ENCODE measurements at places on chromosomes 11 and 22.

- peak; percentile 13 for DNase-seq
These were observed 76.5 kb downstream of the C11orf91 start for GRCh38 chr11:33624083-33624482.

DNA sequence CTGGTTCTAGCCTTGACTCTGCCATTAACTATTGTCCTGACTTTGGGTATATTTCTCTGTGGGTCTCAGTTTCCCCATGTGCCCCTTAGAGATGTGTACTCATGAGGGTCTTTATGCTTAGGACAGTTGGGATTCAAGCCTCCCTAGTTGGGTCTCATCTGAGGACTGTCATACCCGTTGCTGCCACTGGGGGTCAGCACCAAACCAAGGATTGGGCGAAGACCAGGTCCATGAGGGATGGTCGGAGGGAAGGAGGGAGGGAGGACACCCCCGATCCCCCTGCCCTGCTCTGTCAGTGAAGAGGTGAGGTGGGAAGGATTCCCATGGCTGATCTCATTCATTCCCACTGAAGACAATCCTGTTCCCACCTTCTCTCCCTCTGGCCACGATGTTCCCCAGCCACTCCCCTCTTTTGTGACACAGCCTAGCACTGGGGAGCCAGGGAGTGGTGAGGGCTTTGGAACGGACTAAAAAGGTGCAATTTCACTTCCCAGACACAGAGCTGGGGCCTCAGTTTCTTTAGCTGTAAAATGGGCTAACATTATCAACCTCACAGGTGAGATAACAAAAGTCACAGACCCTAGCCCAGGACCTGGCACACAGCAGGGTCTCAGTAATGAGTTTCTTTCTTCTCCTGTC lies 12.4 kb upstream of the KLHL35 start:
- peak; percentile 13 for DNase-seq

- DNase-seq = no peak
These were observed 46.7 kb upstream of the DRD2 start for GRCh38 chr11:113521737-113522517.

- DNase-seq = no peak
These were observed 25.9 kb upstream of the WNT7B start for GRCh38 chr22:46002757-46003270.

- no peak for DNase-seq
These were observed 941.7 kb downstream of the OPCML start for GRCh38 chr11:132590554-132590953.

- no peak for DNase-seq
These were observed 78.7 kb downstream of the HORMAD2 start for GRCh38 chr22:30158744-30159500.

GRCh38 chr11:67486481-67487195 lies 3.8 kb downstream of the AIP start:
- no peak for DNase-seq

- no peak for DNase-seq
These were observed 153.9 kb downstream of the NAV2 start for GRCh38 chr11:19866521-19866920.

DNA sequence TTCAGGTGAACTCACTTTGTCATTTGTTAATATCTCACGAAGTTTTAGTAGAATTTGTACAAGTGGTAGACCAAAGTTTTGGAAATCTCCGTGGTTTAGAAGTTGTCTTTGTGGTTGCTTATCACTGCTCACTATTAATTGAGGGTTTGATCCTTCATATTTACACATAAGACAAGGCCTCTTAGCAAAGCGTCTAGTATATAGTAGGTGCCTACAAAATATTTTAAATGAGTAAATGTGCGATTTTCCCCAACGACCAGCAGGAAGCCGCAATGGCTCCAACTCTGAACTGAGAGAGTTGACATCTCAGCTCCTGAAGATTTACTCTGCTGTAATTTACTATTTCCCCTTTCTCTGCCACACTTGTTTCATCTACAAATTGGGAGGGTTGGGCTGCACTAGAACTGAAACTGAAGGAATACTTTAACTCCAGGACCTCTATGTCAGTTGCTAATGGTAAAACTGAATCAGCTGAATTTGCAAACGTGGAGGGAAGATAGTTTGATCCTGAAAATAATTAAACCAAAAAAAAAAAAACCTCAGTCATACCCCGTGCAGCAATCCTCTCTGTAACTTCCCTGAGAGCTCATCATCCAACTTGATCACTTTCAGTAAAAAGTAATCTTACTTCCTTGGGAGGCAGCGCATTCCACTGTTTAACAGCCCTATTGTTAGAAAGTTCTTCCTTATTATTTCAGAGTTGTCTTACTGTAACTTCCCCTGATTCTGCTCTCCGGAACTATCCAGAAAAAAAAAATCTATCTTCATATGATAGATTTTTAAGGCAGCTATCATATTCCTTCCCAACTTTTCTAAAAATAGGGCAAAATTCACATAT lies 1.3 kb upstream of the SBF2 start:
- no peak for DNase-seq

DNA sequence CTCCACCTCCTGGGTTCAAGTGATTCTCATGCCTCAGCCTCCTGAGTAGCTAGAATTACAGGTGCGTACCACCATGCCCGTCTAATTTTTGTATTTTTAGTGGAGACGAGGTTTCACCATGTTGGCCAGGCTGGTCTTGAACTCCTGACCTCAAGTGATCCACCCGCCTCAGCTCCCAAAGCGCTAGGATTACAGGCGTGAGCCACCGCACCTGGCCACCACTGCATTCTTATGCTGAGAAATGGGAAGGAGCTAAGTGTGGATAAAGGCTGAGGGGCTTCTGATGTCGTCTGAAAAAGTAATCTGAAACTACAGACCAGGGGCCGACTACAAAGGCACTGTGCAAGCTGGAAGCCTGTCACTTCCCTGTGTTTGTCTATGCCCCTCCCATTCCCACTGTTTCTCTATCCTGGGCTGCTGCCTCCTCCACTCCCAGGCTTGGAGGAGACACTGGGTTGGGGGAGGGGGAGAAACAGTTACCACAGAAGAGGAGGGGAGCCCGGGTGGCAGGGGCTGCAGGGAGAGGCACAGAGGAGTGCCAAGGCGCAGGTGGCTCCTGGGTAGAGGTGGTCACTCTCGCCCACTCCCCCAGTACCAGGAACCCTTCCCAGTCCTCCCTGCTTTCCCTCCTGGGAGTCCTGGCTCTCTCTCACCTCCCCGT lies 2.9 kb upstream of the MTA2 start:
- no peak for DNase-seq

GRCh38 chr22:24271386-24271854 lies 789 bp downstream of the SPECC1L start:
- peak; percentile 1 for DNase-seq

DNA sequence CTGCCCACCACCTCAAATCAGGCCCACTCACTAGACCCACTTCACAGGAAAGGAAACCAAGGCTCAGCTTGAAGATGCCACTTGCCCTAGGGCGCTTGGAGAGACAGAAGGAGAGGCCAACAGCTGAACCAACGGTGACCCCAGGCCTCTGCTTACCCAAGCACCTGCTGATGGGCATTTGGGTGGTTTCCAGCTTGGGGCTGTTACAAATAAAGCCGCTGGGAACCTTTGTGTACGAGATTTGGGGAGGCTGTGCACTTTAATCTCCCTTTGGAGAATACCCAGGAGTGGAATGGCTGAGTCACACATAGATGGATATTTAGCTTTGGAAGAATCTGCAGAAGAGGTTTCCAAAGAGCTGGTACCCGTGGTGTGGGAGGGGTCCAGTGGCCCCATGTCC lies 50.9 kb upstream of the LINC01488 start:
- DNase-seq = no peak

- no peak for DNase-seq
These were observed 139.4 kb downstream of the TEAD1 start for GRCh38 chr11:12813371-12814225.

DNA sequence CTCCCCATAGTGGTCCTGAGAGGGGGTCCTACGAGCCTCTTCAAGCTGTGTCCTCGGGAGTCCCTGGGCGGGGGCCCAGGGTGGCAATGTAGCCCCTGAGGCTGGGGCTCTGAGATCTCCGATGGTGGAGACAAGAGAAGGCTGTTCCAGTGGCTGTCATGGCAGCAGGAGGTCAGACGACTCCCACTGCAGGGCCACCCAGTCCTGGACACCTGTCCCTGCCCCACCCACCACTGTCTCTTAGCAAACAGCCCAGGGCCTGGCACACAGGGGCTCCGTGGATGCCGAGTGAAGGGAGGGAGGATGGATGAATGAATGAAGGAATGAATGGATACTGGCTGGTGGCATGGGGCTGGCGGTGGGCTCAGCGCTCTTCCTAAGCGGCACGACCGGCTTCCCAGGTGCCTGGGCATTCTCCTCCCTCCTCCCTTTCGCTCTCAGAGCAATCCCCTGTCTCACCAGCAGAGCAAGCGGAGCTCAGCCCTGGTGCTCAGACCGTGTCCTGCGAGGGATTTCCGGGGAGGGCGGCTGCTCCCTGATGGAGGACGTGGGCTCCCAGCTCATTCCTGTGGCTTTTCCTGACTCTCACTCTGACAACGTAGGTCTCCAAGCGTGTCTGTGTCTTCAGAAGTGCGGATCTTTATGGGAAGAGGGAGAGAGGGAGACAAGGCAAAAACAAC lies 1272.6 kb downstream of the BRD1 start:
- no peak for DNase-seq

GRCh38 chr11:6911948-6912347 lies 8.9 kb upstream of the OR2D3 start:
- no peak for DNase-seq

- peak; percentile 70 for DNase-seq
These were observed 875 bp downstream of the TCP11L1 start for GRCh38 chr11:33040033-33040861.

DNA sequence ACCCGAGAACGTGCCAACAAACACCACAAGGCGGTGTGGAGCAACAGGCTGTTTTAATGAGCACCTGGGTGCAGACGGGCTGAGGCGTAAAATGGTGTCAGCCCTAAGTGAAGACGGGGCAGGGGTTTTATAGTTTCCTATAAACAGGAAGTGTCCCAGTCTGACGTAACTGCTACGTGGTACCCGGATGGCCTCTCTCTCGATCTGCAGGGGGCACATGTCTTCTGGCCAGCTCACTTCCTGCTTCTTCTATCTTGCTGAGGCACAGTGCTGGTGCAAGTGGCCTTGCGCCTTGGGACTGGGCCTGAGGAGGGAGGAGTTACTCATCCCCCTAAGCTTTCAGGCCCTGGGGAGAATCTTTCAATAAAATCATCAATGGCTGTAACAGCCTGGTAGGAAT lies 20.9 kb downstream of the OOSP3 start:
- no peak for DNase-seq

DNA sequence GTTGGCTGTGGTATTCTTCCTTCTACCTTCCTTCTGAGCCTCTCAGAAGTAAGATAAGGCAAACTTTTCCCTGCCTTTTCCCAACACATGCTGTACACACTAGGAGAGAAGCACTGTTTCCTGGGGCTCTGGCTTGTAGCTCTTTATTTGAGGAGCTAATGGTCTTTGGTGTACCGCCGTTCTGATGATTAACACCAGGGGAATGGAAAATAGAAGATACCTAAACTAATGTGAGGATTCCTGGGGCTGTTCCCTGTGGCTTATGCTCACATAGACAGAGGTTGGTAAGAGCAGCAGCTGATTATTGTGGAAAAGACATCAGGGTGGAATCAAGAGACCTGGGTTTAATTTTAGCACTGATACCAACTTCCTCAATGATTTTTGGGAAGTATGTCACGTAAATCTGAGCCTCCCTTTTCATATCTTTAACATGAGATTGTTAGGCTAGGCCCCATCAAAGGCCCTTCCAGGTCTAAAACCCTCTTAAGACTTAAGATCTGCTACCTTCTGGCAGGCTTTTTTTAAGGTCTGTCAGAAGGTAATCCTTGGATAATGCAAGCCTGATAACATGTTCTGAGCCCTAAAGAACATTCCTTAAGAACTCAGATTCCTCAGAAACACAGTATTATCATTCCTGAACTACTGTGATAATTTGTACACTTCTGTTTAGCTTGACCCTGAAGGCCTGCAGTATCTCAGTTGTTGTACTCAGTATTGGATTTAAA lies 24.8 kb upstream of the RCE1 start:
- no peak for DNase-seq

- DNase-seq = no peak
These were observed 97.6 kb downstream of the TRIM29 start for GRCh38 chr11:120040151-120040840.

GRCh38 chr11:20397281-20397680 lies 9.8 kb downstream of the PRMT3 start:
- peak; percentile 72 for DNase-seq

GRCh38 chr11:5277807-5278382 lies 8.2 kb upstream of the HBE1 start:
- DNase-seq = no peak

DNA sequence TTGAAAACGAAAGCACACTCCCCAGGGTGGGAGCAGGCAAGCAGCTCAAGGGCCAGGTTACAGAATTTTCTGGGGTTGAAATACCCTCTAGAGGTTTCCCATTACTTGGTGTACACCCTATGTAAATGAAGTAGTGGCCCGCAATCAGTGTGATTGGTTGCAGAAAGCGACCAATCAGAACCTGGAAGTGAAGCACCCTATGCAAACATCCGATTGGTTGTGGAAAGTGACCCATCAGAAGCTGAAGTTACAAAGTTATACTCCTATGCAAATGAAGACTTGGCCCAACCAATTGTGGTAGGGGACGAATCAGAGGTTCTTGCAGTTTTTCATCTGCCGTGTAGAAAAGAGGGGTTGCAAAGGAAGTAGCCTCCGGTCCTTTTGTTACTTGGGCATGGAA lies 19.2 kb downstream of the PRR5 start:
- DNase-seq = no peak

- no peak for DNase-seq
These were observed 40.9 kb downstream of the PRDM11 start for GRCh38 chr11:45187375-45187774.

- no peak for DNase-seq
These were observed 124.1 kb upstream of the CSNK2A3 start for GRCh38 chr11:11476971-11477645.

- no peak for DNase-seq
These were observed 9.3 kb downstream of the LAYN start for GRCh38 chr11:111549869-111550203.

DNA sequence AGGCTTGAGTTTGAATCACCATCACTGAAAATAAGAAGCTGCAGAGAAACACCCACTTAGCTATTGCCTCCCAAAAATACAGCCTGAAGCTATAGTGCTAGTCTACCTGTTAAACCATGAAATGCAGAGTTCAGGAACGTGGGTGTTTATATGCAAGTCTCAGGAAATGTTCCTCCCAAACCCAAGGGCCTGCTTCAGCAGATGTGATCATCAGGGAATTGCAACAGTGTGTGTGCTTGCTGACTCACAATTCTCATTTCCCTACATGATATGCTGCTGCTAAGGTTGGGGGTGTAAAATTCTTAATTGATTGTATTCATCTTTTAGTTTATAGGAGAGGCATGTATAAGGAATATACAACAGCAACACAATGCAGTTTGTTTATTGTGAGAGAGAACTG lies 49.6 kb downstream of the NUP98 start:
- no peak for DNase-seq

Measured in NCI-H1105 treated with DMSO at 0.1 percent for 48 hours (cell line).